NCI-H187 (cell line): ENCODE measurements at places on chromosomes 2 and 18.

- no peak for DNase-seq
Observed at GRCh38 chr2:2734308-2734707, 403.2 kb upstream of the MYT1L start.

DNA sequence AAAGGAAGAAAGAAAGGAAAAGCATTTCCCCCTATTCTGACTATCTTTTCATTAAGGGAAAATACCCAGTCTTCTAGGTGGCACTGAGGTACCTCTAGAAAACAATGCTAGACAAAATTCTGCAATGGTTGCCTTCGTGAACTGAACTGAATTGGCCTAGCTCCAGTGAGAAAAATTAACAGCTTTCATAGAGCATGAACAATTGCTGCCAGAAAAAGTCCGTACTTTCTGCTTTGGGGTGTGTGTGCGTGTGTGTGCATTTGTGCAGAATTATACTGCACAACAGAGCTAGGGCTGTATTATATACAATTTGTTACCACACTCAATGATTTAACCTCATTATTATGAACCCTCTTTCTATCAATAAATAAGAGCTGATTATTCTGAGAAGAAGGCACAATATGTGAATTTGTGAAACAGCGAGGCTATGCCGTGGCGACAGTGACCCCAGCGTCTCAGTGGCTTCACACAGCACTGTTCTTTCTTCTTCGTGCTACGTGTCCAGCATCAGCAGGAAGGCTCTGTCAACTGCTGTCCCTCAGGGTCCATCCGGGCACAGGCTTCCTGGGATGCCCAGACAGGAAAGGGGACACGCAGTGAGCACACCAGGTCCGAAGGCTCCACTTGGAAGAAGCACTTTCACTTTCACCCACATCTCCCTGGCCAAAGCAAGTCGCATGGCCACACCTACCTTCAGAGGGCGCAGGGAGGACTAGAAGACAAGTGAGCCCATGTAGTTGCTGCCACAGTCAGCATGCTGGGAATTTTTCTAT is 47.5 kb downstream of the PTGR3 start:
- peak; percentile 19 for DNase-seq

DNA sequence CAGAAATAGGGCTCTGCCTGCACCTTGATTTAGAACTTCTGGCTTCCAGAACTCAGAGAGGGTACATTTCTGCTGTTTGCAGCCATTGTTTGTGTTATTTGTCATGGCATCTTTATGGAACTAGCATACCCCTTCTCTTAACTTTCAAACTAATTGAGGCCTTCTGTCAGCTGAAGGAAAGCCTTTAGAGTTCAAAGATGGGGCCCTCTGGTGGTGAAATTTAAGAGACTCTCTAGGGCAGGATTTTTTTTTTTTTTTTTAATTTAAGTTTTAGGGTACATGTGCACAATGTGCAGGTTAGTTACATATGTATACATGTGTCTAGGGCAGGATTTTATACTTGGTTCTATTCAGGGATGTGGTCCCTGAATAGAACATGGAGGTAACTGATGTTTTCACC is 260.6 kb upstream of the LINC00305 start:
- DNase-seq = no peak

DNA sequence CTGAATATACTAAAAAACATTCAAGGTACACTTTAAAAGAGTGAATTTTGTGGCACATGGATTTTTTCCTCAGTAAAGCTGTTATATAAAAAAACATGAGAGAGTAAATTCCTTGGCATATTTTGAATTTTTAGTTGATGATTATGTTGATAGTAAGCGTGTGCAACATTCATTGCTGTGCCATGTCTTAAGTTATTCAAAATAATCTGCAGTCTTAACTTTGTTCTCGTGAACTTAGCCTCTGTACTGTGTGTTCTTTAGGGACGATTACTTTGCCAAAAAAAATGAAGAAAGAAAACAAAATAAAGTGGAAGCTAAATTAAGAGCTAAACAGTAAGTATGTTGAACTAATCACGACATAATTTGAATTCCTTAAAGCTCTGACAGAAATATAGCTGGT is 9.6 kb downstream of the SSB start:
- DNase-seq = no peak

- DNase-seq = no peak
Observed at GRCh38 chr18:27649621-27650020, 464.5 kb upstream of the CHST9 start.
